Epithelial cell of proximal tubule (primary cell): ENCODE measurements at places on chromosomes 4 and X. TPM values are rescaled to one million over a fixed set of nuclear protein-coding genes. Genes with fewer than 3 reads are reported as not detected.

Gene ETDA
- total RNA-seq, result not detected in 2 replicates

Gene PPP1R2C
- not detected in 2 replicates for total RNA-seq

GRCh38 chrX:100995469-100995868 lies 26.0 kb downstream of the ARL13A start:
- peak; percentile 48 for DNase-seq

- no peak for DNase-seq
Measured at GRCh38 chr4:109434007-109434971, 674 bp downstream of the SEC24B start.
